Hematopoietic multipotent progenitor cell treated with erythropoietin and hydrocortisone succinate and interleukin-3 and kit ligand, for 17 days (in vitro differentiated cells): ENCODE measurements at places on chromosomes 11 and 22.

DNA sequence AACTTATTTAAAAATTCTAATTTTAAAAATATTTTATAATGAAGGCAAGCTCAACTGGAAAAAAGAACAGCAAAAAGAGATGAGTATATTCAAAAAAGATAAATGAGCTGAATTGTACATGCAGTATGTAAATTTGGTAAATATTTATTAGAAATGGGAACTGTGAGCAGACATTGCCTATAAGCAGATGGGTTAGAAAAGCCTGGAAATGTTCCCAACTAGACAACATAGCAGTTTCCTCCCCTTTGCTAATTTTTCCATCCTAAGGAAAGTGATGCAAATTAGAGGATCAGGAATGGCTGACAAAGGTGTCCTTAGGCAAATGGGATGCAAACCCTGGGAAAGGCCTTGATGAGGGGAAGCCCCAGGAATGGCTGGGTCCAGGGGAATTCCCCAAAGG lies 37.2 kb downstream of the TP53I11 start:
- peak; percentile 15 for DNase-seq

DNA sequence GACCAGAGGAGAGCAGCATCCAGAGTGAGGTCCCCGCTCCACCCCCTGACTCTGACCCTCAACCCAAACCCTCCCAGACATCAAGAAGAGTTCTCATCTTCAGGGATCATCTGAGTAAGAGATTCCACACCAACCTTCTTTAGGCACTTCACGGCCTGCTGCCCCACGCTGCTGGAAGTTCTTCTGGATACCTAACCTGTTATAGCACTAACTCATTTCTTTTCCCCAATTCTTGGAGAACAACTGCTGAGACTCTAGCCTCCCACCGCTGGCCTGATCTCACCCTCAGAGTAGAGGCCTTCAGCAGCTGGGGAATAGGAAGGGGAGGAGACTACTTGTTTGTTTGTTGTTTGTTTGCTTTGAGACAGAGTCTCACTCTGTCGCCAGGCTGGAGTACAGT lies 7.3 kb downstream of the TMPRSS13 start:
- DNase-seq = no peak

DNA sequence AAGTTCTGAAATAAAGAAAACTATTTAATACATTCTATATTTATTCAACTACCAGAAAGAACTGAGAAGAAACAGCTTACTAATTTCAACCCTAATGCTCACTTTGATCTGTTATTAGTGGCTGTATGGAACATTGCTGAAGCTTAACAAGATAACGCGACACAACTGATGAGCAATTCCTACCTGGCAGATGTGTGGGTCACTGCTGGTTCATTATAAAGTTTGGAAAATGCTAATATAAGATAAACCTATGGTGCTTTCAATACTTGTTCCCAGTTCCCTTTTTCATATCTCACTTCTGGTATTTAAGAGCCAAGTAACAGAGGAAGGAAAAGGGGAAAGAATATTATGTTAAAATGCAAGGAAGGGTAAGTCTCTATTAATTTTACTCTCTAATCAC lies 10.5 kb downstream of the CTSC start:
- no peak for DNase-seq

DNA sequence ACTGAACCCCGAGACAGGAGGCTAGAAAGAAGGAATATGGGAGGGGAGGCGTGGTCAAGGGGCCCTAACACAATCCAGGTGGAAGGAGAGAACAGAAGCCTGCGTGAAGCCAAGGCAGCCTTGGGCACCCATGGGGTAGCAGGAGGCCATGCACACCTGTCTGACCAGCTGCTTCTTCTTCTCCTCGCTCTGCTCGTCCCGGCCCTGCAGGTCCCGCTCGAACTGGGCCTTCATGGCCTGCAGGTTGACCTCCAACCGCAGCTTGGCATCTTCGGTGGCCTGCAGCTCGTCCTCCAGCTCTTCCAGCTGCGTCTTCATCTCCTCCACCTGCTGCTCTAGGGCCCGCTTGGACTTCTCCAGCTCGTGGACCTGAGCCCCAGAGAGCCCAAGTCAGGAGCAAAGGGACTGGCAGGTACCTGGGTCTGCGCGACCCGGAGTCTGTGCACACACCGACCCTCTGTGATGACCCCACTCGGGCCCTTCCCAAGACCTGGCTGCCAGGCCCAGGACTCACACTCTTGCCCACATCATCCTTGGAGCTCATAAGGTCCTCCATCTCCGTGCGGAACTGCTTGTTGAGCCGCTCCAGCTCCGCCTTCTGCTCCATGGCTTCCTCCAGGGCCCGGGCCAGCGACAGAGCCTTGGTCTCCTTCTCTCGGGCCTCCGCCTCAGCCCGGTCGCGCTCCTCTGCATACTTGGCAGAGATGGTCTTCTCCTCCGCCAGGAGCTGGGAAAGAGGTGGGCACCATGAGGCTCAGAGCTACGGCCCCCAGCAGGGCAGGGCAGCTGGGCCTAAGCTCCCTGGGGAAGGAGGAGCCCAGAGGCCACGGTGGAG lies 35.9 kb downstream of the APOL1 start:
- DNase-seq = no peak

GRCh38 chr11:87355596-87355995 lies 317.9 kb downstream of the TMEM135 start:
- DNase-seq = no peak

DNA sequence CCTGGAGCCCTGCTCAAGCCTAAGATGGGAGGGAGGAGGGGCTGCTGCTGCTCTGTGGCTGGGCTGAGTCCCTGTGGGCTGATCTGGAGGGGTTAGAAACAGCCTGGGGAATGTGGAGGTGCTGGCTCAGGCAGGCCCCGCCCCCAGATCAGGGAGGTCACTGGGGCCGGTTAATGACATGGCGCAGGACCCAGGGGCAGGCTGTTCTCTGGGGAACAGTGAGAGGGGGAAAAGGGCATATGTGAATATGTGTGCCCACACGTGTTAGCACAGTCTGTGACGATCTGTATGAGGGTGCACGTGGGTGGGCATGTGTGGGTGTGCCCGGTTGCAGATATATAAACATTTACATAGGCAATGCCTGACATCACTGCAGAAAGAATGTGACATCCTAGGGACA lies 143.5 kb downstream of the MIAT start:
- DNase-seq = no peak

- DNase-seq = no peak
Observed at GRCh38 chr22:35192129-35192918, 65.0 kb upstream of the HMGXB4 start.

- DNase-seq = peak; percentile 88
Observed at GRCh38 chr11:36509694-36510593, at the start of gene TRAF6. TRAF6 (minus strand) TSS chr11:36510272; CDS start chr11:36501515, 8,757 bp downstream.

DNA sequence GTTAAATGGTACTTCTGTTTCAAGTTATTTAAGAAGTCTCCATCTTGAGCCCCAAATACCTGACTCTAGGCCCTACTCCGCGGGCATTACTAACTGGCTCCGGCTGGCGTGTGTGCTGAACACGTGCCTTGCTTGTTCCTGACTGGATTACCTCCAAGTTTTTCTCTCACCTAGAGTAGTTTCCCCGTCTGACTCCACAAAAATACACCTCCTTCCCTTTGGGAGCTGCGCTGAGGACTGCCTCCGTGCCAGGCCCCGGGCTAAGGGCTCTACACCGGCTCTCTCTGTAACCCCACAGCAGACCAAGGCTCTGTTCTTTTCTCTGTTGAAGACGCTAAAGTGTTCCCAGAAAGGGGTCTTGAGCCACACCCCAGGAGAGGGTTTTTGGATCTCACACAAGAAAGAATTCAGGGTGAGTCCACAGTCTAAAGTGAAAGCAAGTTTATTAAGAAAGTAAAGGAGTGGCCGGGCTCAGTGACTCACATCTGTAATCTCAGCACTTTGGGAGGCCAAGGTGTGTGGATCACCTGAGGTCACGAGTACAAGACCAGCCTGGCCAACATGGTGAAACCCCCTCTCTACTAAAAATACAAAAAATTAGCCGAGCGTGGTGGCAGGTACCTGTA lies 61.8 kb downstream of the ANO1 start:
- DNase-seq = no peak

GRCh38 chr22:48888466-48889208 lies 939.0 kb downstream of the BRD1 start:
- DNase-seq = no peak

- no peak for DNase-seq
Observed at GRCh38 chr22:40023341-40023841, 28.6 kb downstream of the FAM83F start.

DNA sequence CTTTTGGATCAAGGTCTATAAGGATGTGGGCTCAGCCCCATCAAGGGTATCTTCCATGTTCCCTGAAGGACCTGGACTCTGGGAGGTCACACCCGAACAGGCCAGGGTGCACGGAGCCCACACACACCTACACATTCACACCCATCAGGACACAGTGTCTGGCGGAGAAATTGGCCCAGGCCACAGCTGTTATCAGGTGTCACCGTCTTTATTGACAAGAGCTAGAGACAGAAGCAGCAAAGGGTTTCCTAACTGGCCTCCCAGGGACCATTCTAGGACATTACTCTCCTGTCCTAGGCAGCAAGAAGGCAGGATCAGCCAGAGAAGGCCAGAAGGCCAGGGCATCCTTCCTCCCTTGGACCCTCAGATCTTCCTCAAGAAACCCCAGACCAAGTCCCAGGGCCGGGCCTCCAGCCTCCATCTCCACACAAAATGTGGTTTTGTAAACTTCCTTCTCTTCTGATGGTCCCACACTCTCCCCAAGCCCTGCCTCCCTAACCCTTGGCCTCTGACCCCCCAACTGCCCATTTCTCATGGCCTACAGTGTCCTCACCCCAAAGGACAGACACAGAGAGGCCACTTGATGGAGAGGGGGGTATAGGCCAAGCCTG lies 8.1 kb downstream of the SSTR3 start:
- DNase-seq = no peak

GRCh38 chr11:60498853-60499252 lies 6.3 kb downstream of the MS4A12 start:
- DNase-seq = no peak

DNA sequence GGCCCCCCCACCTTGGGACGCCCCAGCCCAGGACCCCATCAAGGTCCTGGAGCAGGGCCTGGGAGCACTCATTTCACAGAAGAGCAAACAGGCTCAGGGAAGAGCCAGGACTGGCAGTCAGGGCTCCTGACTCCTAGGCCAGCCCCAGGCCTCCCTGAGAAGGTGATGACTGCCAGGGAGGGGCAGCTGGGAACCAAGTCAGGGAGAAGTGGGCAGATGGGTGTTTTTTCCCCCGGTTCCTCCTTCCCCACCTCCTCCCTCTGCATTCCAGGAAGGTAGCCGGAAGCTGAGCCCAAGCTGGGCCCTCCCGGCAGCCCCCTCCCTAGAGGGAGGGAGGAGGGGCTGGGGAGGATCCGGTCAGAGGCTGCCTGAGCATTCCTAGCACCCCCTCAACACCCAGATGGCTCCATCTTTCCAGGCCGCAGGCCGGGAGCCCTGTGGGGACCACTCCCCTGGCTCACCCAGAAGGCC lies 19.6 kb downstream of the MYRF start:
- no peak for DNase-seq

DNA sequence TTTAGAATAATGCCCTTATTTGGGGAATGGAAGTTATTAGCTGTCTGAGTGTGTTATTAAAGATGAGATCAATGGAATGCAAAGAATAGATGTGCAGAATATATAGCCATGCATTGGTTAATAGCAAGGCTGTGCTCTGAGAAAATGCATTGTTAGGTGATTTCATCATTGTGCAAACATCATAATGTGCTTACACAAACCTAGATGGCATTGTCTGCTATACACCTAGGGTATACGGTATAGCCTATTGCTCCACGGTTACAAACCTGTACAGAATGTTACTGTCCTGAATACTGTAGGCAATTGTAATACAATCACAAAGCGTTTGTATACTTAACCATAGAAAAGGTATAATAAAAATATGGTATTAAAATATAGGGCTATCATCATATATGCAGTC lies 25.5 kb downstream of the SLC5A12 start:
- DNase-seq = no peak

DNA sequence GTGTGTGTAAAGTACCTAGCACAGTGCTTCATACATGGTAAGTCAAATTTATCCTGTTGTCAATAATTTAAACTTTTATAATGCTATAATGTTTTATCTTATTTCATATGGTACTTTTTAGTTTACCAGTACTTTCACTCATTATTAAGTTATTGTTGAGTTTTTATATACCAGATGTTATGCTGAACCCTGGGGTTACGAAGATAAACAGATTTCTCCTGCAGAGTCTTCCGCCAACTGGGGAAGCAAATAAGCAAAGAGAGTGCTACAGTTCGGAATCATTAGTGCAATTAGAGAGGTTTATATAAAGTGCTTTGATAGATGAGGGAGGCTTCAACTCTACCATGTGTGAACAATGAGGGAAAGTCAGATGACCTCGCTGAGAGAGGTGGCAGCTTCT lies 362.3 kb downstream of the DYNC2H1 start:
- no peak for DNase-seq

DNA sequence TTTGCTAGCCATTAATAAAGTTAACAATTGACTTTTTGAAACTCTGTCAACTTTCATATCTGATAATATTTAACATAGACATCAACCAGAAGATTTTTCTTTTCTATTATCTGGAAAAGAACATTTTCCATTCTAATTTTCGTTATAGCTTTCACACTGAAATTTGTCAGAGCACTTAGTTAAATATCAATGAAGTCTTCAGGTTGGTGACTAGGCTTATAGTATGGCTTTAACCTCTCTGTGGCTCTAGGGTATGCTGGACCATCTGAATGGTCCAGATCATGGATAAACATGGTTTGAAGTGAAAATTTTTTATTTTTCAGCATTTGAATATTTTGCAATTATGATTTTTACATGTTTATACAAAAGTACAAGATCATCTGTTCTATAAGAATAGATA lies 548.1 kb downstream of the CNTN5 start:
- DNase-seq = no peak

DNA sequence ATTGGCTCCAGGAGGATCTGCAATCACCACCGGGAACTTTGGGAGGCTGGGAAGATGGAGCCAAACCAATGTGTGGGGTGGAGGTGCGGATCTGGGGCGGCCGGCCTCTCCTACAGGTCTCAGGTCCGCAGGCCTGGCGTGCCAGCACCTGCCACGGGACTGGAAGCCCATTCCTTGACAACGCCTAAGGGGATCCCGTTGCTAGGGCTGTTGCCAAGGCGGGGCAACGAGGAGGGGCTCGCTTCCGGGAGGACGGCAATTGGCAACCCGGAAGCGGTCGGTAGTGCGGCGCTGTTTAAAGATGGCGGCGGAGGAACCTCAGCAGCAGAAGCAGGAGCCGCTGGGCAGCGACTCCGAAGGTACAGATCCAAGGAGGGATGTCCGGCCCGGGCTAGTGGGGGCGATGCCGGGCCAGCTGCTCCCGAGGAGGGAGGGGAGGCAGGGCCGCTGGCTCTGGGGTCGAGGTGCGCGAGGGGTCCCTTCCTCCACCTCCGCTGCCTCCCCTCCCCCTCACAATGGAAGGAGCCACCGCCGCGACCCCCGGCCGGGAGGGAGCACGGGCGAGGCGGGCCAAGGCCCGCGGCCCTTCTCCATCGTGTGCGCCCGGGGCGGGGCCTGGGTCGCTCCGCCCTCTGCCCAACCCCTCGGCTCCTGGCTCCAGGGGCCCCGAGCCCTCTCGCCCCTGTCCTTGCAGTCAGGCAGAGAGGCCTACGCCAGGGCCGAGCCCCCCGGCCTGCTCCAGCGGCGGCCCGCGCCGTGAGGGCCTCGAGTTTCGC lies at the start of gene OTUB1:
TSS of gene OTUB1 (plus strand) at position 283 of the 776 bp plus-strand sequence. CDS start at position 302, 19 bp downstream.
- DNase-seq = peak; percentile 86
